ENCODE measurements at places on chromosomes 5 and 9.
A peak's percentile ranks its signal among the peaks of the same experiment; 100 is the strongest.

GRCh38 chr5:113384782-113385285 lies 50.0 kb downstream of the TSSK1B start:
- no peak for DNase-seq

GRCh38 chr5:17455942-17456341 lies 42.1 kb upstream of the TAF11L2 start:
- no peak for DNase-seq

GRCh38 chr9:6790866-6791265 lies 33.1 kb downstream of the KDM4C start:
- DNase-seq, result no peak

- no peak for DNase-seq
Observed at GRCh38 chr5:157713830-157714595, 17.2 kb upstream of the THG1L start.

DNA sequence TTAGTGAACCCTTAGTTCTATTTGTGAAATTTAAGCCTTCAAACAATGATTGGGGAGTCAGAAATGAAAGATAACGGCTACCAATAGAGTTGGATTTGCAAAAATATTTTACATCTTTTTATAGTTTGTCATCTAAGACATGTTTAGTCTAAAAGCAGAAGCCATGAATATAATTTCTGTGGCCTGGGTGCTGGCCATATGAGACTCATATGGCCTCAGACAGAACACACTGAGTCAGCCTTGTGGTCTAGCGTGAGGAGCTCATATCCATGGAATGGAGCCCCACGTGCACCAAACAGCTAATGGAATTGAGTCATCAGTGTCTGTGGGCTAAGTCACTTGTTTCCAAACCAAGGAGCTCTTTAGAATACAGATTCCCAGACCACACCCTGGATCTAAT lies 240.7 kb upstream of the NREP start:
- no peak for DNase-seq

DNA sequence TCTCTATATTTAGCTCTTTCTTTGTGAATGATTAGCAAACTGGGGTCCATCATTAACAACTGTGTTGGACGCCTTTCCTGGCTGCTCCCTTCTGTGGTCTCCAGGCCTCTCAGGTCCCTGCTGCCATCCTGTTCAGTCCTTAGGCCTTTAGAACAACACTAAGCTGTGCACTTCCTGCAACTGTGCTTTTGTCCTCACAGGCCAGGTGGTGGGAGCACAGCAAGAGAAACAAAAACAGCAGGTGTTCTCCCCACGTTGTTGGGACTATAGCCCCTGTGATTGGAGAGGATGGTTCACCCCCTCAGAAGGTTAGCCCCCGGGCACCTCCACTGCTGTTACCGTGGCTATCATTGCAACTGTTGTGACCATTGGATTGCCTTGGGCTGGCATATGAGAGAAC lies 41.7 kb upstream of the CLINT1 start:
- peak; percentile 56 for DNase-seq

DNA sequence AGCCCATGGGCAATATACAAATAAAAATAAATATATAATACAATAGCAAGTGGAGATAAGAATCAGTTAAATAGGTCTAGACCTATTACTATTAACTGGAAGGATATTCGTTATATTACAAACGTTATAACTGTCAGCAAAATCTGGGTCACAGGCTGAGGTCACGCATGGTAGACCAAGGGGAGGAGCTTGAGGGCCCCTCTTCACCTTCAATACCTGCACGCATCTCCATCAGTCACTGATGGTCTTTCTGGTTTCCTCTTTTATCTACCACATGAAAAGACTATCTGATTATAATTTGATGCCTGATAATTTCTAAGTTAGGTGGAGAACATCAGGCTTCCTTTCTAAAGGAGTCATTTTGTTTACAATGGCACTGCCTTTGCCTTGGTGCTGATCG lies 43.2 kb downstream of the MAT2B start:
- DNase-seq, result no peak

DNA sequence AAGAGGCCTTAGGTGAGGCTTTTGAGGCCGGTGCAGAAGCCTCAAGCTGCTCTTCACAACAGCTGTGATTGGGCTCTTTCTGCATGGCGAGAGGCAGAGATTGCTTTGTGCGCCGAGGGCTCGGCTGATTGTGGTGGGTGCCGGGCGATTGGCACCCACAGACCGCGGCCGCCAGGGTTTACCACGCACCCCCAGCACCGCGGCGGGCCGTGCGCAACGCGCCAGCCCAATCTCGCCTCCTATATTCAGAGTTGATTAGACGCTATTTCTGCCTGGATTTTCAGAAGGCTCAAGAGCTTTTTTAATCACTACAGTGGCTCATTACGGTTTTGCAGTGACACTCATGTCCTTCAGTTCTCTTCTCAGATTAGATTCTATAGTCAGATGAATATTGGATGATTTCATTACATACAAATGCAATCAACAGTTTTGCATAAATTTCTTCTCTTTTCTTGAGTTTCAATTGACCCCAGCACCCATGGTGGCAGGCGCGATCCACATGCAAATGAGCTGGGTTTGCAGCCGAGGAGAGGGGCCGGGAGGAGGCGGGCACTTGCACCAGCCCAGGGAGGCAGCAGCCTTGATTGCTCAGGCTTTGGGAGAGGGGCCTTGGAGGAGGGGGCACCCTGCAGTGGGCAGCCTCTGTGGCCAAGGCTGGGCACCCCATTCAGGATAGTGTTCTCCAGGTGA lies 33.8 kb upstream of the PTGS1 start:
- DNase-seq, result no peak

GRCh38 chr5:673831-674629 lies 19.1 kb downstream of the TPPP start:
- DNase-seq, result peak; percentile 41

- DNase-seq, result no peak
Observed at GRCh38 chr9:18849890-18850677, 182.9 kb downstream of the SAXO1 start.

GRCh38 chr9:6675268-6675667 lies 29.7 kb upstream of the GLDC start:
- no peak for DNase-seq

DNA sequence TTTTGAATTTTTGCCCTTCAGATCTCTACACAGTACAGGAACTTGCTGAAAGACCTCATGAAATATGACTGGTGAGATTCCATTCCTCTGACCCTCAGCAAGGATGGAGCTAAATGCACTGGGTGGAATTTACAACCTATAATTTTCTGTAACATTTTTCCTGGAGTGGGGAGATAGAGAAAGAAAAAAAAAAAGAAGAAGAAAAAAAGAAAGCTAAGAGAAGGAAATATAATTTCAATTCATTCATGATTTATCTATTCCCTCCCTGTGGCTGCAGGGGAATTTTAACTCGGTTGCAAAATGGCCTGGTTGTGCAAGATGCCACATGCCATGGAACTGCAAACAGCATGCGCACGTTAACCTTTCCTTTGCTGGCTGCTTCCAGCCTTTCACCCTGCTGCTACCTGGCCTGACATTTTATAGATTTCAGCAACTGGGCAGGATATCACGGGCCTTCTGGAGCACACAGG lies 155.4 kb downstream of the FSTL4 start:
- DNase-seq, result no peak

GRCh38 chr5:107263387-107264018 lies 407.2 kb downstream of the EFNA5 start:
- no peak for DNase-seq

DNA sequence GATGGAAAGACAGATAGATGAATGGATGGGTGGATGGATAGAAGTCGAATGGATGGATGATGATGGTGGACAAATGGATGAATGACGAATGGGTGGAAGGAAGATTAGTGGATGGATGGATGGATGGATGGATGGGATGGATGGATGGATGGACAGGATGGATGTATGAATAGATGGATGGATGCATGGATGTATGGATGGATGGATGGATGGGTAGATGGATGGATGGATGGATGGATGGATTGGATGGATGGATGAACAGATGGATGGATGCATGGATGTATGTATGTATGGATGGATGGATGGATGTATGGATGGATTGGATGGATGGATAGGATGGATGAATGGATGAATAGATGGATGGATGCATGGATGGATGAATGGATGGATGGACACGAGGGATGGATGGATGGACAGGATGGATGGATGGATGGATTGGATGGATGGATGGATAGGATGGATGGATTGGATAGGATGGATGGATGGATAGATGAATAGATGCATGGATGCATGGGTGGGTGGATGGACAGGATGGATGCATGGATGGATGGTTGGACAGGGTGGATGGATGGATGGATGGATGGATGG lies 52.4 kb downstream of the DUSP1 start:
- DNase-seq, result no peak

DNA sequence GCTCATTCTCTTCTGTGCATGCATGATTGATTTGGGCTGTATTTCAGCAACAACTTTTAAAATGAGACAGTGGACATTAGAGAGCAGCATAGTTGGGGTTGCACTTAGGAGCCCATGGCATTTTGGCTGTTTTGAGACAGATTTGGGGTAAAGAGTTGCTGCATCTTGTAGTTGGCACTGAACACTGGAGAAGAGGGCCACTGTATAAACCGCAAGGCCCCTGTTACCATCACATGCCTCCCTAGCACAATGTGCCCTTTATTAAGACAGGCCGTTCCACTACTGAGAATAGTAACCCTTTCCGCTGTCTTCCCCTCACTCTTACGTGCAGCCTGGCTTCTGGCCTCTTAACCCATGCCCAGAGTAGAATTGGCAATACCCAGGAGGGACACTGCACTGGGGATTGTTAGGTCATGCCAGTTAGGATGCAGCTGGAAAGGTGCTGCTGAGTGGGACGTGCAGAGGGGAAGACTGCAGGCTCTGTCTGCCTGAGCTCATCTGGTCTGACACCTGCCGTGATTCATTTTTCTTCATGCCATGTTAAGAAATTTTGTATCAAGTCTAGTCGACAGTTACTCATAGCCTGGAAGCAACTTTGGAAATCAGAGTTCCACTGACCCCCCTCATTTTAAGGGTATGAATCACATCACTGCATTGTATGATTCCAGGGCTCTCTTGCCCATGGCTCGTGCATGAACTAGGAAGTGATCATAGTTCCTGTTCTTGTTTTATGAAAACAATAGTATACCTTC lies 146.9 kb upstream of the DMRT1 start:
- DNase-seq, result no peak

- no peak for DNase-seq
Observed at GRCh38 chr5:169071-169727, 22.1 kb upstream of the LRRC14B start.

DNA sequence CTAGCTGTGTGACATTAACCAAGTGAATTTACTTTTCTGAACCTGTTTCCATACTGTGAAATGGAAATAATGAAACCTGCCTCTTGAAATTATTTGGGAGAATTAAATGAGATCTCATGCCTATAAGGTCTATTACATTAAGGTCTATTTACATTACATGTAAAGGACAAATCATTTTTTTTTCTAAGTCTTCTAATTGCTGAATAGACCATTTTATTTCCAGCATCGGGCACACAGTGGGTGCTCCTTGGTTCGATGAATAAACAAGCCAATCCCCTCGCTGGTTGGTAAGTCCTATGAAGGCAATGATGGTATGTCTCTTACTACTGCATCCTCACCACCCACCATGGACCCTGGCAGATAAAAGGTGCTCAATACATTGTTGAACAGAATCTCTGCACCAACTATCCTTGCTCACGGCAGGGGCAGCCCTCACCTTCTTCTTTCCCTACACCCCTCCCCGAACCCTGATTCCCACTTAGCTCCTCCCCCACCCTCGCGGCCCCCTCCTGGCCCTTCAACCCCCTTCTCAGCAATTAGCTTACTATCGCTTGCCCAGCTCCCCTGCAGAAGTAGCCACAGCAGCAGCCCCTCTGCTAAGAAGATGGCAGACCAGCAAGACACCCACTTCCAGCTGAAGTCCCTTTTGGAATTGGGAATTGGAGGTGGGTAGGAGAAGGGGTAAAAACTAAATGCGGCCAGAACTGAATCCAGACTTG lies 3.0 kb downstream of the PCDH1 start:
- DNase-seq, result no peak

DNA sequence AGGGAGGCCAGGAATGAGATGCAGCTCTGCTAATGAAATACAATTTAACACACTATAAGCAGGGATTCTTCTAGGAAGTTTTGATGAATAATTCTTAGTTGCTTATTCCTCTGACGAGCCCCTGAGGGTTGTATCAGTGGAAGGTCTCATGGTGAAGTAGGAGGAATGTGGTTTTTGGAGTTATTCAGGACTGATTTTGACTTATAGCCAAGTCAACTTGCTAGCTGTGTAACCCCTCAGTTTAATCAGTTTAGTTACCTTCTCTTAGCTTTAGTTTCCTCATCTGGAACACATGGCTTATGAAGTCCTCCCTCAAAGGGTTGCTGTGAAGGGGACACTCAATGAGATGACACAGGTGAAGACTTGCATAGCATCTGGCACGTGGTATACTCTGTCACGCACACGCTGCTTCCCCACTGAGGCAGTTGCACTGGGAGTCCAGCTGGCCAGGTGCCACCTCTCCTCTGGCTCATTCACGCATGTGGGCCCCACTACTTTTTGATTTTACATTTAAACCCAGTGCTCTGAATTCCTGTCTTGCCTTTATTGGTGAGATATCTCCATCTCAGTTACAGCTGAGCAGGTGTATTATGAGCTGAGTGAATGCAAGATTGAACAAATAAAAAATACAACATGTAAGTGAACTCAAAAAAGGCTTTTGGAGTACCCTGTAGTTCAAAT lies 415.0 kb downstream of the ARHGEF28 start:
- DNase-seq, result no peak

Measured in DMS153 (cell line).